Naive B cell (primary cell): ENCODE measurements at places on chromosomes 7 and 10.
A peak's percentile ranks its signal among the peaks of the same experiment; 100 is the strongest.

GRCh38 chr10:122468307-122468925 lies 7.1 kb downstream of the HTRA1 start:
- H3K4me1 ChIP-seq, result no peaks in the 10 kb centered on the region
- peaks cover 57% of the 10 kb centered on the region for H3K27me3 ChIP-seq
- H3K27ac ChIP-seq, result no peak overlapping the region
- no peak overlapping the region for H3K4me3 ChIP-seq
- H3K36me3 ChIP-seq, result no peaks in the 10 kb centered on the region

DNA sequence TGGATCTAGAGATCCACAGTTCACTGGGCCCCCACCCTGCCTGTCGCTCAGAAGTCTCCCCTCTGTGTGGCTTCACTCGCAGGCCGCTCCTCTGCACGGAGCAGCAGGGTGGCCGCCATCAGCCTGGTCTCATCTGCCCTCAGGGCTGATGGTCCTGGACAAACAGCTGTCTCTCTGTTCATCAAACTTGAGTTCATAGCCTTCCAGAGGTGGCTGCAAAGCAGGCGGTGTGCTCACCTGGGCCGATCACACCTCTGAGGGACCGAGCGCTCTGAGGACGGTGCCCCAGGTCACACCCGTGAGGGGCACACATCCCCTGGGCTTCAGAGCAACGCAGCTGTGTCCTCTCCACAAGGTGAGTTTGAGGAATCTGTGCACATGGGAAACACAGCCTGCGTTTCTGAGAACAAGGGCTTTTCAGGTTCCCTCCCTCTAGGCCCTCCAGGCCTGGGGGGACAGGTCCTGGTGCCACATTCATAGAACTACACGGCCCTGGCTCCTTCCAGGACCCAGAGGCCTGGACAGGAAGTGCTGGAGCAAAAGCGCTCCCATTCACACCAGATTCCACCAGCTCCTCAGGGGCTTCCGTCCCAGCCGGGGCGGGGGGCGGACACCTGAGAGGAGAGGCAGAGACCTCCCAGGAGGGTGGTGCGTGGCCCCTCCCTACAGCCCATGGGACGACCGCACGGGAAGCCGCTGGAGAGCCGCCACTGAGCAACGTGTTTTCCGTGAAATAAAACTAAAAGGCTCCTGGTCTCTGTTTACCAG lies 31.2 kb upstream of the FAM20C start:
- no peaks in the 10 kb centered on the region for H3K4me1 ChIP-seq
- no peak for DNase-seq
- H3K36me3 ChIP-seq, result no peaks in the 10 kb centered on the region
- H3K27me3 ChIP-seq, result peaks cover 30% of the 10 kb centered on the region

DNA sequence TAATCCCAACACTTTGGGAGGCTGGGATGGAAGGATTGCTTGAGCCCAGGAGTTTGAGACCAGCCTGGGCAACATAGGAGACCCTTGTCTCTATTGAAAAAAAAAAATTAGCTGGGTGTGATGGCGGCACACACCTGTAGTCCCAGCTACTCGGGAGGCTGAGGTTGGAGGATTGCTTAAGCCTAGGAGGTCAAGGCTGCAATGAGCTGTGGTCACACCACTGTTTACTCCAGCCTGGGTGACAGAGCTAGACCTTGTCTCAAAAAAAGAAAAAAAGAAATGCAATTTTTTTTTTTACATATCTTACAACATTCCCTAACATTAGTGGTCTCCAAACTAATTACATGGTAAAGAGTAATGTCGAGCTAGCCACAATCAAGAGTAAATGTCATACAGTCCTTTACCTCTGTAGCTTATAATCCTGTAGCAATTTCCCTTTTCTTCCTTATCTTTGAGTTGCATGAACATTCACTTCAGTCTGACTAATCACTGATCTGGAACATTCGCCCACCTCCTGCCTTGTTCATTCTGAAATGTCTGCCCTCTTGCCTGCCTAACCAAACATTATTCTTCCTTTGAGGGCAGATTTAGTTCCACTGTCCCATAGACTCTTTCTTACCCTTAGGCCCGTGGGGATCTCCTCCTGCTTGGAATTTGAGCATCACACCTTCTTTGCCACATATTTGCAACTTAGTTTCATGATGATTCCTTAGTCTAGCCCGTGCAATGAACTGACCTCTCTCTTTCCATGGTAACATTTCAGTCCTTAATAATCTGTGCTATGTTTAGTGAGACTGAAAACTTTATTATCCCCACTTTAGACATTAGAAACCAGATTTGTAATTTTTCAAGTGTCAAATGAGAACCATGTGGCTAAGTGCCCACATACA lies 4.8 kb upstream of the VCL start:
- H3K27me3 ChIP-seq, result no peaks in the 10 kb centered on the region
- peak overlapping the region; percentile 8 for H3K4me3 ChIP-seq
- DNase-seq, result no peak
- no peaks in the 10 kb centered on the region for H3K36me3 ChIP-seq

- peaks cover 8% of the 10 kb centered on the region for H3K27me3 ChIP-seq
- no peak overlapping the region for H3K27ac ChIP-seq
- no peaks in the 10 kb centered on the region for H3K4me1 ChIP-seq
- no peak for DNase-seq
- no peak overlapping the region for H3K4me3 ChIP-seq
Observed at GRCh38 chr10:61779950-61780659, 117.4 kb downstream of the CABCOCO1 start.

- no peaks in the 10 kb centered on the region for H3K27me3 ChIP-seq
- no peak overlapping the region for H3K4me3 ChIP-seq
- H3K36me3 ChIP-seq, result no peaks in the 10 kb centered on the region
- H3K4me1 ChIP-seq, result peaks cover 3% of the 10 kb centered on the region
Observed at GRCh38 chr10:90930971-90931871, 10.3 kb upstream of the ANKRD1 start.

GRCh38 chr7:44477063-44477830 lies 13.2 kb downstream of the NUDCD3 start:
- DNase-seq, result peak; percentile 56
- H3K27me3 ChIP-seq, result no peaks in the 10 kb centered on the region
- no peak overlapping the region for H3K4me3 ChIP-seq
- peaks cover 13% of the 10 kb centered on the region for H3K36me3 ChIP-seq

GRCh38 chr7:106535234-106535932 lies 125.6 kb downstream of the CCDC71L start:
- DNase-seq, result no peak
- no peaks in the 10 kb centered on the region for H3K4me1 ChIP-seq
- no peak overlapping the region for H3K27ac ChIP-seq
- no peaks in the 10 kb centered on the region for H3K36me3 ChIP-seq

DNA sequence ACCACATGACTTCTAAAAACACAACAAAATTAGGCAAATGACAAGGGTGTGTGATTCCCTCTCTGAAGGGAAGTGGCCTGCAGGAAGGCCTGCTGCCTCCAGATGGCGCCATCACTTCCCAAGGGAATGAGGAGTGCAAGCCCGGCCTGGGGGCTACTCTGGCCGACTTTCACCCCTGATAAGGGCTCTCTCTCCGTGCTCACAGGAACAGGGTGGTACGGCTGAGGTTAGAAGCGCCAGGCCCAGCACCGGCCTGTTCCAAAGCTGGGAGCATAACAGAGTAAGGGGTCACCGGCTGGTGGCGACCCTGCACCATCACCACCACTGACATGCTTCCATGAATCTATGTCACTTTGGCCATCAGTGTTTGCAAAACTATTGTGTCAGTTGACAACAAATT lies 13.1 kb downstream of the RBP3 start:
- H3K27me3 ChIP-seq, result peaks cover 8% of the 10 kb centered on the region
- no peak overlapping the region for H3K4me3 ChIP-seq
- no peak overlapping the region for H3K27ac ChIP-seq

DNA sequence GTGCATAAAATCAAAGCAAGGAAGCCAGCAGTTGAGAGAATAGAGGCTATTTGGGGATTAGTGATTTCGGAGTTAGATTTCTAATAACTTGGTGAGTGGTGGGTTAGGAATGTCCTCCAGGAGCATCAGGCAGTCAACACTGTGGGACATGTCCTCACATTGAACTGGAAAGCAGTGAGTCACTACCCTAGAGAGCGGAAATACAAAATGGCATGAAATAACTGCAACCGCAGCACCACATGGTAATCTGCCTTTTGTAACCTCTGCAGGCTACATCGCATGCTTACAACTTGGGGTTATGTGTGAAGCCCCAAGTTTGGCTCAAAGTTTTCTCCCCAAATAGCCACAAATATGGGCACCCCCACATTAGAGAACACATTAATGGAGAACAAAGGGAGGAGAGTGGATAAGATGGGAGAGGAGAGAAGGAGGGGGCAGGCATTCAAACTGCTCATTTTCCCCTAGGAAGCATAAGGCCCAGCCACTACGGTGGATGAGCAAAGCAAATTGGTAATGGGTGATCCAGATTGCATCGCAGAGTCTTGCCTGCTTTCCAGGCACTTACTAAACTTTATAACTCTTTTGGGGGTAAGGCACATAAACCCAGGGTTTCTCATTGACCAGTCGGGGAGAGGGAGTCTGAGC lies 22.0 kb upstream of the SLF2 start:
- no peak for DNase-seq
- H3K27ac ChIP-seq, result no peak overlapping the region
- H3K27me3 ChIP-seq, result peaks cover 63% of the 10 kb centered on the region
- H3K4me1 ChIP-seq, result peaks cover 7% of the 10 kb centered on the region

- H3K4me3 ChIP-seq, result no peak overlapping the region
- no peak for DNase-seq
- H3K27me3 ChIP-seq, result peaks cover 36% of the 10 kb centered on the region
Observed at GRCh38 chr10:86211691-86212390, 154.8 kb downstream of the GRID1 start.

DNA sequence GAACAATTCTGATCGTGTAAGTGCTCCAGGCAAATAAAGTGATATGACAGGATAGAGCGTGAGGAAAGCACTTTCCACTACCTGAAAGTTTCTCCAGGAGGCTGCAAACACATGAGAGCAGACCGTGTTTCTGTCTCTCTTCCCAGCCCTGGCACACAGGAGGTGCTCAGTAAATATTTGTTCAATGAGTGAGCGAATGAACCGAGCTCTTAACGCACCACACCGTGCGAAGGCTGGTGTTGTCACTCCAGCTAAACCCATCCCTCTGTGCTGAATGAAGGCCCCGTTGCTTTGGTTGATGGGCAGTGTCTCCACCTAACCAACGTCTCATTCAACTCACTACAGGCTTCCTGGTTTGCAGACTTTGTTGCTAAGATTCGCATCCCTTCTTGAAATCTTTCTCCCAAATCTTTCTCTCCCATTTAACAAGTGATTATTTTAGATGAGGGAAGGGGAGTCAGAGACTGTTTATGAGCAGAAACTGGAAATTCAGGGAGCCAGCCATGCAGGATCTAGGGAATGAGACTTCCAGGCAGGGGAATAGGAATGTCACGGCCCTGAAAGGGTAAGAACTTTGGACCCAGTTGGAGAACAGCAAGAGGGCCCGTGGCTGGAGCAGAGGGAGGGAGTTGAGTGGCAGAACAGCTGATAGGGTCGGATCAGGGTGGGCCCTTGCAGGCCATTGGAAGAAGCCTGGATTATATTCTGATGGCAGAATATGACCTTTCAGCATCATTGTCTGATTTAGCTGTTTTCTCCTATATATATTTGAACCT lies 282.6 kb downstream of the CAMK1D start:
- DNase-seq, result no peak
- peaks cover 7% of the 10 kb centered on the region for H3K36me3 ChIP-seq
- H3K4me3 ChIP-seq, result no peak overlapping the region
- H3K27ac ChIP-seq, result no peak overlapping the region

DNA sequence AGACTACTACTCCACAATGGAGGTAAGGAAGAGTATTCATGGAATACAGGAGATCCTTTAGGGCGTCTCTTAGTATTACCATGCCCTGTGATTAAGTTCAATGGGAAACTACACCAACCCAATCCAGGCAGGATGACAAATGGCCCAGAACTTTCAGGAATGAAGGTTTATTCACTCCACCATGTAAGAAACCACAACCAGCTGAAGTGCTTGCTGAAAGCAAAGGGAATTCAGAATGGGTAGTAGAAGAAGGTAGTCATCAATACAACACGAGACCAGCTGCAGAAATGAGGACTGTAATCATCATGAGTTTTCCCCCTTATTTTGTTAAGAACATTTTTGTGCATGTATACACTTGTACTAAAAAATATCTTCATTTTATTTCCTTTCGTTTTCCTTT lies 76.6 kb downstream of the GPR37 start:
- no peak overlapping the region for H3K27ac ChIP-seq
- no peaks in the 10 kb centered on the region for H3K36me3 ChIP-seq
- DNase-seq, result no peak
- no peaks in the 10 kb centered on the region for H3K27me3 ChIP-seq
- H3K4me1 ChIP-seq, result no peaks in the 10 kb centered on the region
- no peak overlapping the region for H3K4me3 ChIP-seq

GRCh38 chr10:132397671-132398565 lies 918 bp downstream of the PWWP2B start:
- DNase-seq, result peak; percentile 78
- H3K4me3 ChIP-seq, result peak overlapping the region; percentile 92
- no peaks in the 10 kb centered on the region for H3K36me3 ChIP-seq

GRCh38 chr7:122467661-122468449 lies 163.3 kb upstream of the FEZF1 start:
- H3K36me3 ChIP-seq, result no peaks in the 10 kb centered on the region
- H3K27me3 ChIP-seq, result no peaks in the 10 kb centered on the region
- no peak for DNase-seq
- H3K27ac ChIP-seq, result no peak overlapping the region
- no peak overlapping the region for H3K4me3 ChIP-seq

GRCh38 chr10:109474812-109475211 lies 448.5 kb downstream of the XPNPEP1 start:
- H3K4me1 ChIP-seq, result no peaks in the 10 kb centered on the region
- H3K36me3 ChIP-seq, result no peaks in the 10 kb centered on the region
- no peaks in the 10 kb centered on the region for H3K27me3 ChIP-seq
- H3K27ac ChIP-seq, result no peak overlapping the region

DNA sequence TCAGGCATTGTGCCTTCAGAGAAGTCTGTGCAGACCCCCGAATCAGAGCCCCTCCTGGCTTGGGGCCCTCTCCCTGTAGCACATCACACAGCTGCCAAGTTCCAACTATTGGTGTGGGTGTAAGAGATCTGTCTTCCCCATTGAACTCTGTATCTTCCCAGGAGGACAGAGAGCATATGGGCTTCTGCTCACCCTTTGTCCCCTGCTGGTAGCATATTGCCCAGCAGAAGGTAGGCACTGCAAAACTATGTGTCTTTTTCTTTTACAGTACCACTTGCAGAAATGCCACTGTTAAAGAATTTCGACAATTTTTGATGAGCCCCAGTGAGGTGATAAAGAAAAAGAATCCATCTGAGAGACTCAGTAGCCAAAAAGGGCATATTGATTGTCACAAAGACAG lies 59.6 kb downstream of the NPY start:
- no peaks in the 10 kb centered on the region for H3K36me3 ChIP-seq
- no peak overlapping the region for H3K4me3 ChIP-seq
- no peak overlapping the region for H3K27ac ChIP-seq
- peaks cover 1% of the 10 kb centered on the region for H3K27me3 ChIP-seq
- H3K4me1 ChIP-seq, result no peaks in the 10 kb centered on the region

DNA sequence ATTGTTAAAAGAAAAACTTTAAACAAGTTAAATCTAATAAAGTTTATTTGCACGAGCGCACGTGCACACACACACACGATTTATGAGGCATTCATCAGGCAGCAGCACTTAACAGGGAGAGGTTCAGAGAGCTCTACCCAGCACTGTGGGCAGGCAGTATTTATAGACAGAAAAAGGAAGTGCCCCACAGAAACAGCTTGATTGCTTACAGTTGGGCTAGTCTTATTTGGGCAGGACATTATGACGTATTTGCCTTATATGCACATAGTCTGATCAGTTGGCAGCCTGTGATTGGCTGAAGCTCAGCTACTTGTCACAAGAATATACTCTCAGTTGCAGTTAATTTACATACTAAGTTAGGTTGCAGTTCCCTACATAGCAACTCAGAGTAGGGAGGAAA lies 1.2 kb upstream of the SDHAF3 start:
- H3K27ac ChIP-seq, result peak overlapping the region; percentile 97
- H3K27me3 ChIP-seq, result no peaks in the 10 kb centered on the region
- H3K4me3 ChIP-seq, result peak overlapping the region; percentile 58
- H3K4me1 ChIP-seq, result peaks cover 39% of the 10 kb centered on the region
- no peaks in the 10 kb centered on the region for H3K36me3 ChIP-seq
